Stimulated activated CD4-positive, alpha-beta T cell treated with anti-CD3 and anti-CD28 coated beads, Interleukin-15, amount 100 ng/mL, for 1 hour (primary cell): ENCODE measurements at places on chromosomes 1 and 21.

GRCh38 chr1:229869240-229869639 lies 197.8 kb upstream of the GALNT2 start:
- no peak for DNase-seq

- no peak for DNase-seq
Measured at GRCh38 chr1:162196387-162196786, 126.9 kb downstream of the NOS1AP start.

GRCh38 chr1:113930499-113931161 lies 1.5 kb downstream of the HIPK1 start:
- DNase-seq = no peak

DNA sequence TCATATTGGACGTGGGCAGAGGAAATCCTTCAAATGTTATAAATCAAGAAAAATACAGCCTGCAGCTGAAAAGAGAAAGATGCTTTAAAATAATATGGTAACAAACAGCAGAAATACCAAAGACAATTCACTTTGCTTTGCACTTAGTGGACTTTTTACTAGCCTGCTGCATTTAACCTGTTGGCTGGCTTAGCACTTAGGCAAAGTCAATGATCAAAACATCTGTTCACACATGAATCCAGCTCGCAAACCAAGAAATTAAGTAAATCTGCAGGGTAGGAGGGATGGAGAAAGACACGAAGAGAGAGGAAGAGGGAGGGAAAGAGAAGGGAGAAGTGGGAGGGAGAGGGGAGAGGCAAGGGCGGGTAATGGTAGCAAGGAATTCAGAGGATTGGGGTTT lies 103.6 kb upstream of the RAB4A start:
- DNase-seq = no peak

DNA sequence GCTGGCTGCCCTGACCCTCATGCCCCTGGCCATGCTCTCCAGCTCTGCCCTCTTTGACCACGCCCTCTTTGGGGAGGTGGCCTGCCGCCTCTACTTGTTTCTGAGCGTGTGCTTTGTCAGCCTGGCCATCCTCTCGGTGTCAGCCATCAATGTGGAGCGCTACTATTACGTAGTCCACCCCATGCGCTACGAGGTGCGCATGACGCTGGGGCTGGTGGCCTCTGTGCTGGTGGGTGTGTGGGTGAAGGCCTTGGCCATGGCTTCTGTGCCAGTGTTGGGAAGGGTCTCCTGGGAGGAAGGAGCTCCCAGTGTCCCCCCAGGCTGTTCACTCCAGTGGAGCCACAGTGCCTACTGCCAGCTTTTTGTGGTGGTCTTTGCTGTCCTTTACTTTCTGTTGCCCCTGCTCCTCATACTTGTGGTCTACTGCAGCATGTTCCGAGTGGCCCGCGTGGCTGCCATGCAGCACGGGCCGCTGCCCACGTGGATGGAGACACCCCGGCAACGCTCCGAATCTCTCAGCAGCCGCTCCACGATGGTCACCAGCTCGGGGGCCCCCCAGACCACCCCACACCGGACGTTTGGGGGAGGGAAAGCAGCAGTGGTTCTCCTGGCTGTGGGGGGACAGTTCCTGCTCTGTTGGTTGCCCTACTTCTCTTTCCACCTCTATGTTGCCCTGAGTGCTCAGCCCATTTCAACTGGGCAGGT lies 3.8 kb downstream of the GPR61 start:
- no peak for DNase-seq

DNA sequence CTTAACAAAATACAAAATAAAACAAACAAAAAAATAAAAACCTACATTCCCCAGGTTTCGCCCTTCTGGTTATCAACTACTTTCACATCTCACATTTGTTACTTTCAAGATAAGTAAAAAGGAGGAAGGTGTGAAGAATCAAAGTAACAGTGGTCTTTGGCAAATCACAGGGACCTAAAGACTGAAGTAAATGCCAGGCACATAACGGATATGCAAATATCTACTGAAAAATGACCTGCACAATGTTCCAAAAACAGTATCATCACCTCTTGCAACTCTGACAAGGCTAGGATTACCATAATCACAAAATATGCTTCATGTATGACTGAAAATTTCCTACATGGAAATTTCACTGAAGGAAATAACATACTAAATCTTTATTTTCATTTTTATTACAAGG lies 29.3 kb downstream of the COP1 start:
- DNase-seq = no peak

DNA sequence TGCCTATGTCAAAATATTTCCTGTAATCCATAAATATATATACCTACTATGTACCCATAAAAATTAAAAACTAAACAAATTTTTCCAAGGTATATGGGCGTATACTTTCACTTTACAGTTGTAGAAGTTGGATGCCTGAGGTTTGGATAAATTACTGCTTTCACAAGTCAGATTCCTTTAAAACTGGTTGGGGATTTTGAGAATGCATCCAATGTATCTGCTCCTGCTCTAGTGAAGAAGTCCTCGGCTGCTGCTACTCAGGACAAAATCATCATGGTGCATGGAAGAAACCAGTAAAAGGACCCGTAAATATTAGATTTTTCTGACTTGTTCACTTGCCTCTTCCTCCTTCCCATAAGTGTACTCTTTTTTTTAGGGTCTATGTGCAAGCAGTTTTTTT lies 841.1 kb downstream of the USP25 start:
- DNase-seq = no peak

GRCh38 chr21:38758501-38759214 lies 47.1 kb upstream of the ETS2 start:
- no peak for DNase-seq

GRCh38 chr1:11059968-11060830 lies at the start of gene SRM:
SRM (minus strand) TSS chr1:11060018; CDS start chr1:11059943, 75 bp downstream.
- peak; percentile 92 for DNase-seq

DNA sequence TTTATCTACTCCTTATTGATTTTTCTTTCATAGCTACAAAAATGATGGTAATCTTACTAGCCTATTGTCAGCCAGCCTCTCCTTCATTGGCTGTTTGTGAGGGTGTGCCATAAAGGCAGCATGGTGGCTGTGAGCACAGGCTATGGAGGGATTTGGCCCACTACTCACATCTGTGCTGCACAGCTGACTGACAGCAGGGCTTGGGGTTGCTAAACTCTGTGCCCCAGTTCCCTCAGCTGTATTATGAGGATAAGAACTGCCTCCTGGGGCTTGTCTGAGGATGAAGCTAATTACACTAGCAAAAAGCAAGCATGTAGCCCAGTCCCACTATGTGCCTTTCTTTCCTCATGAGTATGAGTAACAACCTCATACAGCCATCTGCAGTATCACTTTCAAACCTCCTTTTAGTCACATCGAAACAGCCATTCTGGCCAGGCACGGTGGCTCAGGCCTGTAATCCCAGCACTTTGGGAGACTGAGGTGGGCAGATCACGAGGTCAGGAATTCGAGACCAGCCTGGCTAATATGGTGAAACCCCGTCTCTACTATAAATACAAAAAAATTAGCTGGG lies 66.2 kb downstream of the COQ8A start:
- DNase-seq = no peak

- DNase-seq = no peak
Measured at GRCh38 chr1:211804915-211805314, 25.6 kb downstream of the LPGAT1 start.

DNA sequence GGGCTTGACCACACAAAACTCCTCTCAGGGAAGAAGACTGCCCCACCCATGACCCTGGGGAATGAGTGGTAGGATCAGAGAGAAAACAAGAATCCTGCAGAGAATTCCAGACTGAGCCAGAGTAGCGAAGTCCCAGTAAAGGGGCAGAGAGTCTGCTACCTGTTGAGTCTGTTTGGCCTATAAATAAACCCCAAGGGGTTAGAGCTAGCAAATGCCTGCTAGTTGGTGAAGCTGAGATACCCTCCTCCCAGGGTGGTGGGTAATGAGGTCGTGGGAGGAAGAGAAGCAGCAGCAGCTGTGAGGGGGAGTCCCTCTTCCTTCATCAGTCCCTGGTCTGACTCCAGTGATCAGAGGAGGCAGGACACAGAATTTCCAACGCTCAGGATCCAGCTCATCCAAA lies 2.5 kb downstream of the TRAF3IP3 start:
- no peak for DNase-seq

- no peak for DNase-seq
Measured at GRCh38 chr1:154430903-154431302, 25.8 kb downstream of the IL6R start.

- no peak for DNase-seq
Measured at GRCh38 chr1:27539901-27540861, 50.2 kb upstream of the WASF2 start.

DNA sequence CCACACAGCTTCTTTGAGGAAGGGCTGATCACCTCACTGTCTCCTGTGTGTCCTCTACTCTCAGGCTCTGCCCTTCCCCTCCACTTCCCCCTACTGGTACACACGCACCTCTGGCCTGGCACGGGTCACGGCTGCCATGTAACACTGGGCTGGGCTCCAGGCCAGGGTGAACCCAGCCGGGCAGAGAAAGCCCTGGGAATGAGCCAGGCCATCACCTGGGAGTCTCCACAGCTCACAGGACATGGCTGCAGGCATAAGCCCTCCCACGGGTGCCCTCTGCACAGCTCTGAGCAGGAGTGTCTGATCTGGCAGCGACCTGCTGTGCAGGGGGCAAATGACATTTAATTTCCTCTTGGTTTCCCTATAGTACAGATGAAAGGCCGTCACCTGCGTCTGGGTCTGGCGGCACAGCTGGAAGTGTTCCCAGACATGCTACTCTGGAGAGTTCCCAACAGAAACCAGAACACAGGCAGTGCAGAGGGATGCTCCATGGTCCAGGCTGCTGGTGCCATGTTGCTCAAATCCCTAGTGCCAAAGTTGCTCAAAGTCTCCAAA lies 61.2 kb downstream of the ERI3 start:
- DNase-seq = no peak

DNA sequence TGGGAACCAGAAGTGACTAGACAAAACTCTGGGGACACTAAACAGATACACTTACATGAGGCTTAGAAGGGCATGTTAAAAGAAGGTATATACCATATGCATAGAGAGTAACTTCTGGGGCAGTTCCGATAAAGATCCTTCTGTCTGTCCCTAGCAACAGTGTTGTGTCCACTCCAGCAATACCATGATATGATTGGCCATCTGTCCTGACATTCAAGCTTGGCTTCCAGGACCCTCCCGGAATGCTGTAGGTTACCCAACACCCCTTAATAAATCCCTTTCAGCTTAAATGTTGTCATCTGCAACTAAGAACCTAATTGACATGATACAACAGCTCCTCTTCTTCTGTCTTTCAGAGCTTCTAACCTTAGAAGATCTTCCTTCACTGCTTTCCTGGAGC lies 307.7 kb downstream of the OMA1 start:
- DNase-seq = no peak

DNA sequence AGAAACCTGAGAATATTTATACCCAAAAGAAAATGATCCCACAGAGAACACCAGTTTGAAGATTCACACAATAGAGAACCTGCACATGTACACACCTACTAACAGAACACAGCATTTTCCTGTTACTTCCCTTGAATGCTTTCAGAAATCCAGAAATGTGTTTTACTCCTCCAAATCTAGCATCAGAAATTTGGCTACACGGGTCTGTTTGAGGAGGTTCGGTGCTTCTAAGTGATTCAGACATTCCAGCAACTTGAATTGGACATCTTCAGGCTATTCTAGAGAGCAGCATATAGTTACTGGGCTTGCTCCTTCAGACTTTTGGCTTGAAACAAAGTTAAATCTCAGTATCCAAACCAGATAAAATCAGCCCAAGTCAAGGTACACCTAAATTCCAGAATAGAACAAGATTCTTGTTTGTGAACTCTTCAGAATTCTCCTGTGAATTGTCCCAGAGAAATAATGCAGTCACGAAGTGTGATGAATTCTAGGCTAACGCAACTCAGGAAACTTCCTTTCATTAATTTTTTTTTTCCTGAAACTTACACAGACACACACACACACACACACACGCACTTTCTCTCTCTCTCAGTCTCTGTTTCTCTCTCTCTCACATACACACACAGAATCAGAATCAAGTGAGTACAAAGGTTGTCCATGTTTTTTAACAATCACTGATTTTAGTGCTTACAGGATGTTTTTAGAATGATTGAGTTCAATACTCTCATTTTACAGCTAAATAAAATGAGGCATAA lies 278.4 kb upstream of the SNX7 start:
- no peak for DNase-seq

- no peak for DNase-seq
Measured at GRCh38 chr1:116388122-116388521, 15.1 kb downstream of the ATP1A1 start.

GRCh38 chr1:25996966-25997827 lies 666 bp downstream of the PAFAH2 start:
- no peak for DNase-seq

DNA sequence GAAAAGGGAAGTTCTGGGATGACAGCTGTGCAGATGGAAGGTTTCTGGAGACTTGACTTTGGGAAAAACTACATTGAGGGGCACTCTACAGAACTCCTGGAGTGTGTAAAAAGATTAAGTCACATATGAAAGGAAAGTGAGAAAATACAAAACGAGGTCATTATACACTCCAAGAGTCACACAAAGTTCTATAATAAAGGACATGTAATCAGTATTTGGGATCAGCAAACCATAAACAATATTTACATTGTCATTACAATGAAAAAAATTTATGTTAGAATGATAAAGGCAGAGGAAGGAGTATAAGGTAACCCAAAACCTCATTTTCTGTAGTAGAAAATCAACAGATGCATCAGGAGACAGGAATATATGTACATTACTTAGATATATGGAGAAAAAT lies 22.8 kb downstream of the NUP133 start:
- DNase-seq = no peak

DNA sequence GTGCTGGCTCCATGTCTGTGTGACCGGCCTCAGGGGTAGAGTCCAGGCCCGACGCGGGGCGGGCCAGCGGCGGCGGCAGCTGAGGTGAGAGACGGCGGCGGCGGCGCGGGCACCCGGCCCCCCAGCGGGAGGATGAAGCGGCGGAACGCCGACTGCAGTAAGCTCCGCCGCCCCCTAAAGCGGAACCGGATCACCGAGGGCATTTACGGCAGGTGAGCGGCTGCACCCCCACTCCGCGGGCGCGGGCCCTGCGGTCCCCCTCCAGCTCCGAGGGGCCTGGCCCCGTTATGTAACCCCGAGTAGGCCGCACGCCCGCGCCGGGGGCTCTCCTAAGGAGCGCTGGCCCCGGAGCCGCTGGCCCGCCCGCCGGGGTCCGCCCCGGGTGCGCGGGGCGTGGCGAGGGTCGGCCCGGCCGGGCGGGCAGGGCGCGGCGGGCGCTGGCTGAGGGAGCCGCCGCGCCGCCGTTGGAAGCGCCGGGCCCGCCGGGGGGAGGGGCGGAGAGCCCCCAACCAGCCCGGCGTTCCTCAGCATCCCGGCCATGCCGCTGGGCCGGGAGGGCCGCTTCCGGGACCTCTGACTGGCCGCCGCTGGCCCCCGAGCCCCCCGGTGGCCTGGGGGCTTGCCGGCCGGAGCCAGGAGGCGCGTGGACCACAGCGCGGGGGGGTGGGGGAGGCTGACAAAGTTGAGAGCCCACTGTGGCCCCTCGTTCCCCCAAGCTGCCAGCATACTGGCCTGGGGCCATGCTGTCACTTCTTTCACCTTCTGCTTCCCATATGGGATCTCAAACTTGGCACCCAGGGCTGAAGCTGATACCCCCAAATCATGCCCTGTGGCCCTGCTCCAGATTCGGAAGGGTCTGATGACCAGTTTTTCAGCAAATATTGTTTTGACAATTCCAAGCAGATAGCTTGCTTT lies 527 bp downstream of the MACO1 start:
- peak; percentile 1 for DNase-seq
